ENCODE measurements at places on chromosomes 7 and 10. TPM values are rescaled to one million over a fixed set of nuclear protein-coding genes. Genes with fewer than 3 reads are reported as not detected.

Gene PRKCQ
- total RNA-seq, result 0.85 TPM

DNA sequence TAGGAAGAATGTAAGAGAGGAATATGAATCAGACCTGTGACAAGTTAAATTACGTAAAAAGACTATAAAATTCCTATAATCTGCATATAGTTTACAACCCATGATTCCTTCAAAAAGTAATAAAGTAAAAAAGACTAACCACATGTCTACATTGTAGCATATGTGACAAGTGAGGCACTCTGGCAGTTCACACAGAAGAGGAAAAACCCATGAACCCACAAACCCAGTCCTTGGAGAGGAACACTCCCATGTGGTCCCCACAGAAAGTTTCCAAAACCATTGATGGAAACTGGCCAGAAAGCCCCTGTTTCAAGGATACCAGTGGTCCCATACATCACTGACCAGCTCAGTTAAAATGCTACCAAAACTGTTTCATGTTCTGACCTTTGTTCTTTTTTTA is 15.7 kb downstream of the KDM7A start:
- DNase-seq, result no peak
- no peak overlapping the region for H3K27ac ChIP-seq
- no peaks in the 10 kb centered on the region for H3K27me3 ChIP-seq
- no peaks in the 10 kb centered on the region for H3K36me3 ChIP-seq
- no peaks in the 10 kb centered on the region for H3K4me1 ChIP-seq

DNA sequence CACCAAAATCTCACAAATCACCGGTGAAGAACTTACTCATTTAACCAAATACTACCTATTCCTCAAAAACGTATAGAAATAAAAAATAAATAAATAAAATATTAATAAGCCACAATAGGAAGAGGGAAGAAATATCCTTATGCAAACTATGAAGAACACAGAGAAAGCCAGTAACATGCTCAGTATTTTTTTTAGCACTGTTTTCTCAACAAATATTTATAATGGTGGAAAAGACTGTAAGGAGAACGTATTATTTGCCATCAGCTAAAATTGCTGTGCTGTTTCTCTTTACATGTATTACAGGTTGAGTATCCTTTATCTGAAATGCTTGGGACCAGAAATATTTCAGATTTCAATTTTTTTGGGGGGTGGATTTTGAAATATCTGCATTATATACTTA is 21.0 kb downstream of the KIAA1217 start:
- H3K27ac ChIP-seq, result no peak overlapping the region
- no peak overlapping the region for H3K4me3 ChIP-seq
- no peak for DNase-seq
- H3K4me1 ChIP-seq, result no peaks in the 10 kb centered on the region

GRCh38 chr10:115760131-115760530 is 512.9 kb downstream of the GFRA1 start:
- no peak for DNase-seq
- no peaks in the 10 kb centered on the region for H3K27me3 ChIP-seq
- H3K27ac ChIP-seq, result no peak overlapping the region
- no peak overlapping the region for H3K4me3 ChIP-seq

- no peak overlapping the region for H3K27ac ChIP-seq
- no peaks in the 10 kb centered on the region for H3K36me3 ChIP-seq
- DNase-seq, result peak; percentile 65
- H3K27me3 ChIP-seq, result no peaks in the 10 kb centered on the region
These were observed 17.7 kb downstream of the CLIP2 start for GRCh38 chr7:74306730-74307469.

DNA sequence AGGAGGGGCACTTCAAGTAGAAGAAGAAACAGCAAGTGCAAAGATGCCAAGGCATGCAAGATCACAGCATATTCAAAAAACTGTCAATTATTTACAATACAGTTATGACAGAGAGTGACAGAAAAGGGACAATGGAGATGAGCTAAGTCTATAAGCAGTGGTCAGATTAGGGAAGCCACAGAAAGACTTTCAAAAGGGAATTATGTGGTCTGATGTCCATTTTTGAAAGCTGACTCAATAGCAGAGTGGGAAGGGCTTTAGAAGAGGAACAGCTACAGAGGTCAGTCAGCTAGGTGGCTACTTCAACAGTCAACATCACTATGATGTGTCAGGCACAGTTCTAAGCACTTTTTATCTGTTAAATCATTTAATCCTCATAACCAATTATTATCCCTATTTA is 45.2 kb upstream of the SPOCK2 start:
- no peak overlapping the region for H3K27ac ChIP-seq
- DNase-seq, result no peak
- no peak overlapping the region for H3K4me3 ChIP-seq
- H3K36me3 ChIP-seq, result no peaks in the 10 kb centered on the region
- H3K4me1 ChIP-seq, result no peaks in the 10 kb centered on the region

GRCh38 chr10:38093816-38094157 is 350 bp upstream of the ZNF37A start:
- H3K27me3 ChIP-seq, result no peaks in the 10 kb centered on the region
- peak overlapping the region; percentile 8 for H3K27ac ChIP-seq
- DNase-seq, result no peak
- H3K36me3 ChIP-seq, result no peaks in the 10 kb centered on the region
